Regular cardiac myocyte (primary cell): ENCODE measurements at places on chromosomes 4 and X. TPM values are rescaled to one million over a fixed set of nuclear protein-coding genes. Genes with fewer than 3 reads are reported as not detected.

UGT2B10 gene
- total RNA-seq: not detected in 2 replicates

SPANXD gene
- not detected in 2 replicates for total RNA-seq

SHROOM3 gene
- 3.3 and 3.9 TPM in 2 replicates for total RNA-seq

TMPRSS11D gene
- not detected in 2 replicates for total RNA-seq

HERC5 gene
- 0.77 and 5.1 TPM in 2 replicates for total RNA-seq

AKAP4 gene
- not detected in 2 replicates for total RNA-seq

GPR119 gene
- total RNA-seq: not detected in 2 replicates

TCEAL7 gene
- 36.2 and 58.9 TPM in 2 replicates for total RNA-seq

KLHL4 gene
- 4.4 and 5.4 TPM in 2 replicates for total RNA-seq

NLGN3 gene
- under 0.01 TPM in 2 replicates for total RNA-seq
